Central memory CD4-positive, alpha-beta T cell (primary cell): ENCODE measurements at places on chromosomes 11 and 22.

DNA sequence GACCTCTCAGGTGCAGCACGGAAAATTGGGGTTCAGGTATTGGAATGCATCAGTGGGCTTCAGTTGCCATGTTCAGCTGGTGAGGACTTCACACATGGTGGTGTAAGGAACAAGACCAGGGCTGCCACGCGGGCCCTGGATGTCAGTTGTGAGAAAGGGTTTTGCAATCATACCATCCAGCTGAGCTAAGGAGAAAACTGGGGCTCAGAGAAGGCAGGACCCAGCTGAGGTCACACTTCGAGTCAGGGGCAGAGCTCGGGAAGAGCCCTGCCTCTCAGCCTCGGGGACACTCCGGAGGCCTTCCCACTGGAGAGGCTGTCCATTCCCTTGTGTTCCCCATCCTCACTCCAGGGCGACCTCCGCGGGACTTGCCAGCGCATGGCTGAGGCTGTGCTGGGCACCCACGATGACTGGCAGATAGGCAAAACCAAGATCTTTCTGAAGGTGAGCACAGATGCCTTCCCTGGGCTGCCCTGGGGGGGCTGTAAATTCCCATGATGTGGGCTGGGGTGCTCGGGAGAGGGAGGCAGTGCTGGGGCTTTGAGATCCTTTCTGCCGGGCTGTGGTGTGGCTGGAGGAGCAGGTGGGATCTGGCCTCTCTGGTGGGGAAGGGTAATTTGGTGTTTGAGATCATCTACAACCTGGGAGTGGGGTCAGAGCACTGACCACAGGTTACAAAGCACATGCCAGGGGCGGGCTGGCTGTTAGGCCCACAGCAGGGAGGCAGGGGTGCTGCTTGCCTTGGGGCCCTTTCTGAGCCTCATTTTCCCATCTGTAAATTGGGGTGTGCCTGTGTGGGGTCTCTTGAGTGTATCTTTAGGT, 47.2 kb downstream of the MYO7A start:
- DNase-seq: no peak

DNA sequence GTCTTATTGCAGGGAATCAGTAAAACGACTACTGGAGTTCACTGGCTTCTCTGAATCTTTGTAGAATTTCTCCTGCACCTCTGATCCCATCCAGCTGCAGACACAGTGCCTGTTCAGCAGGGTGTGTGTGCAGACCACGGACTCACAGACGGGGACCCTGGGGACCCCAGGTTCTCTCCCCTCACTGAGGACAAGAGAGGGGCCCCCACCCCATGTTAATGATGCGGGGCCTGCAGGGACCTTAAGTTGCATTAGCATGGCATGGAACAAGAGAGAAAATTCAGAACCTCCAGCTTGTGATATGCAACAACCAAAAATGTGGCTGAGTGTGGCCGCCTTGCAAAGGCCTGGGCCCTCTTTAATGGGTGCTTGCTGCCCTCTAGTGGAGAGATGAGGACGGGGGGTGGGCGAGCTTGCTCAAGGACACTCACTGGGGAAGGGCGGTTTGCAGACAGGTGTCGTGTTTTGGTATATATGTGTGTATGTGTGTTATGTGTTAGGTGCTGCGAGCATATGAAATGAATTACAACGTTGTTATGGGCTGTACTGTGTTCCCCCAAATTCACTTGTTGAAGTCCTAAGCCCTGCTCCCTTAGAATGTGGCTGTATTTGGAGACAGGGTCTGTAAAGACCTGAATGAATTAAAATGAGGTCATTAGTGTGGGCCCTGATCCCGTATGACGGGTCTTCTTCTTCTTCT, 84.4 kb upstream of the SEPTIN5 start:
- peak; percentile 77 for DNase-seq

DNA sequence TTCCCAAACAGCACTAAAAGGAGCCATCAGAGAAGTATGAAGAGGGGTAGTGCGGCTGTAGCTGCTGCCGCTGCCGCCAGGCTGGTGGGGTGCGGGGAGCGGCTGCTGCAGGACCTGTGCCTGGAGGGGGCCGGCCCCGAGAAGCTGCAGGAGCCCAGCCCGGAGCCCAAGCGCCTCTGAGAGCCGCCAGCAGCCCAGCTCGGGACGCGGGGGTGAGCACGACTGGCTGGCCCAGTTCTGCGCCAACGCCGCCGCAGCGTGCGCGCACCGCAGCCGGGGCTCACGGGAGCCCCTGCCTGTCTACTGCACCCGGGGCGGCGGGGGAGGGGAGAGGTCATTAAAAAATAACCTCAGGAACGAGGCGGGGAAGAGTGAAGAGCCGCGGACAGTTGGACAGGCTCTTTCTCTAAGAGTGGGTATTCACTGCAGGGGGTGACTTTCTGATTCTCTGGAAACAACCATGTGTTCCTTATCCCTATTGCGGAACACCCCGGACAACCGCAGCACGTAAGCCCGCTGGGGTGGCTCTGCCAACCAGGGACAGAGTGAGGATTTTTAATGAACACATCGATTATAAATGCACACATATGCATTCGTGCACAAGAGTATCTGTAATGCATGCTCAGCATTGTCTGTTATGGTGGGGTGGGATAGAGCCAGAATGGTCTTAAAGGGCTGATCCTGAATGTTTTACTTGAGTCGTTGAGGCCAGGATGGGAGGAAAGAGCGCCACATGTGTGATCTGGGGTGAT, 453 bp downstream of the GAS2 start:
- DNase-seq: no peak

DNA sequence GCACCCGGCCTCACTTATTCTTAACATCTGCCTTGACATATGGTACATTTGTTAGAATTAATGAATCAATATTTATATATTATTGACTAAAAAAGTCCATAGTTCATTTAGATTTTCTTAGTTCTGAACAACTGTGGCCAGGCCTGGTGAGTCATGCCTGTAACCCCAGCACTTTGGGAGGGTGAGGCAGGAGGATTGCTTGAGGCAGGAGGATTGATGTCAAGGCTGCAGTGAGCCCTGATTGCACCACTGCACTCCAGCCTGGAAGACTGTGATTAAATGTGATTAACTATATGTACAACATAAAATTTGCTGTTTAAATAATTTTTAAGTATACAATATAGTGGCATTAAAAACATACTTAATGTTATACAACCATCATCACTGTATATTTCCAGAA, 5.6 kb downstream of the UVRAG start:
- DNase-seq: no peak

GRCh38 chr11:27710536-27710935, 10.3 kb upstream of the BDNF start:
- DNase-seq: no peak

GRCh38 chr11:118042796-118043195, 34.1 kb upstream of the TMPRSS4 start:
- no peak for DNase-seq

DNA sequence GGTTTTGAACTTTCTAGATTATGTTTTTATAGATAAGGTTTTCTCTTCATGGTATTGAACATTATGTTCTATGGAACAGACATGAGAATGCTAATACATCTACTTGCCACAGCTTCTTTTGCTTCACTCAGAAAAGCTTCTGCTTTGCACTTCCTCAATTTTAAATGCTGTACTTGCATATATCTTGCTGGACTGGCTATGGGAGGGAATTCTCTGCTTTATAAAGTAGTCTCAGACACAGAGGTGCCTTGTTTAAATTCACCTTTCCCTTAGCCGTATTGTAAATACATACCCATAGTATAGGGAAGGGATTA, 173.9 kb downstream of the DDX10 start:
- no peak for DNase-seq

DNA sequence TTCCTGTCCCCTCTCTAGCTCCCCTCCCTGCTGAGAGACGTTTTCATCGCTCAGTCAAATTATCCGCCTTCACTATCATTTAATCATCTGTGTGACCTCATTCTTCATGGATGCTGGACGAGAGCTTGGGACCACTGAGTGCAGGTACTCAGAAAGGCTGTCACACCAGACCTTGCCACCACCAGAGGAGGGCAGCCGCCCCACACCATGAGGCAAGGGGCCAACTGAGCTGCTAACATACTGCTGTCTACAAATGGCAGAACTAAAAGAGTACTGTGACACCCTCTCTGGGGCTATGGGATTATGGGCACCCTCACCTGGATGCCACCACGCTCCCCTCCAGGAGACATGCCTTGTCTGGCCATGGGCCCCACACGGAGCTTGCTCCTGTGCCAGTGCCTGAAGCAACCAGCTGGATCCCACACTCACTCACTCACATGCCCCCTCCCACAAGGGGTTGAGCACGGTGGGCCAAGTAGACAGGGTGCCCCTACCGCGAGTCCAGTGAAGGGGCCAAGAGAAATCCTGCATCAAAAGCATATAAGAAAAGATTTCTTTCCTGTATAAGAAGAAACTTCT, 670.0 kb upstream of the CCDC90B start:
- DNase-seq: no peak

- no peak for DNase-seq
Observed at GRCh38 chr11:20337526-20338154, 25.9 kb upstream of the HTATIP2 start.

DNA sequence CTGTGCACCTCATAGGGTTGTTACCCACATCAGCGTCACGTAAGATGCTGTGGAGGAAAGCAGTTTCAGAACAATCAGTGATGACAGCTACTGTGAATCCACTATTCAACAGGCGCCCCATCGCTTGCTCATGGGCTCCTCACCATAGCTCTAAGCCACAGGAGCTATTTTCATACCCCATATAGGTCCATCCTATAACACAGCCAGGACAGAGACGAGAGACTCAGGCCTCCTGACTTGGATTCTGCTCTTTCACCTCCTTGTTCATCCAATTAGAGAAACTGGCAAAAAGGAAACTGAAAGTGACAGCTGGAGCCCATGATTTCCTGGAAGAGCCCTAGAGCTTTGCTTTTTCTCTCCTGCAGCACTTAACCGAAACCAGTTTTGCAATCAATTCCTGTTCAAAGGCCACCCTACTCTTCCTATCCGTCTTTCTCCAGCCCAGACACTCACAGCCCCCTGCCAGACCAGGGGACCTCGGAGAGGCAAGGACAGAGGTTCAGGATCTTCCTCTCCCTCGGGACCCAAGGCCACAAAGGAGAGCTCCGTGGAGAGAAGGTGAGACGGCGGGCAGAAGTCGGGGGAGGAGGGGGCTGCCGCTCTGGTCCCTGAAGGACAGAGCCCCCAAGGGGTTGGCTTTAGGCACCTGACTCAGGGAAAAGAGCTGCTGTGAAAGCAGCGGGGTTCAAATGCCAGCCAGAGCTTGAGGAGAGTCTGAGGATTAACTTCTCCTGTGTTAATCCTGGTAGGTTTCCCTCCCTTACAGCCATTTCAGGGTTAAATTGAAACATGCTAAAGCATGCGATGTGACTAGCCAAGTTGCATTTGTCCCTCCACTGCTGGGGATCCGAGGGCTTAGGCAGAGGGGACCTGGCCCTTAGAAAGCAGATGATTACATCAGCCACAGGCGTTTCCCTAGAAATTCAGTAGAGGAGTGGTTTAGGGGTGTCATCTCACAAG, at the start of gene APOL6:
Gene APOL6, plus strand, starts transcription at position 381 of the 960 bp plus-strand sequence. CDS start 7,980 bp downstream, outside the sequence.
- DNase-seq: peak; percentile 78

DNA sequence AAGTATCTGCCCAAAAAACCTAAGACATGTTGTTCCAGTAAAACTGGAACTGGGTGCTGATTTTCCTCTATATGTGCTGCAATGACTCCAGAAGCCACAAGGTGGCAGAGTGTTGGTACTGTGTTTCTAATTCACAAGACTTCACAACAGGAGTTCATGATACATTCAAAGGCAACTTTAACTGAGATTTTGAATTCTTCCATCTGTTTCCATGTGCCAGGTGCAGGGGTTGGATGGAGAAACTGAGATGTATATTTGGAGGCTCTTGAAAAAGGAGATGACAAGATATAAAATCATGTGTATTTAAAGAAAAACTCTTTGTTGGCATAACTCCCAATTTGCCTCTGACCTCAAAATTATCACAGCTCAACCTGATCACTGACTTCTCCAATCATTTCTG, 1098.6 kb upstream of the CCDC90B start:
- no peak for DNase-seq

DNA sequence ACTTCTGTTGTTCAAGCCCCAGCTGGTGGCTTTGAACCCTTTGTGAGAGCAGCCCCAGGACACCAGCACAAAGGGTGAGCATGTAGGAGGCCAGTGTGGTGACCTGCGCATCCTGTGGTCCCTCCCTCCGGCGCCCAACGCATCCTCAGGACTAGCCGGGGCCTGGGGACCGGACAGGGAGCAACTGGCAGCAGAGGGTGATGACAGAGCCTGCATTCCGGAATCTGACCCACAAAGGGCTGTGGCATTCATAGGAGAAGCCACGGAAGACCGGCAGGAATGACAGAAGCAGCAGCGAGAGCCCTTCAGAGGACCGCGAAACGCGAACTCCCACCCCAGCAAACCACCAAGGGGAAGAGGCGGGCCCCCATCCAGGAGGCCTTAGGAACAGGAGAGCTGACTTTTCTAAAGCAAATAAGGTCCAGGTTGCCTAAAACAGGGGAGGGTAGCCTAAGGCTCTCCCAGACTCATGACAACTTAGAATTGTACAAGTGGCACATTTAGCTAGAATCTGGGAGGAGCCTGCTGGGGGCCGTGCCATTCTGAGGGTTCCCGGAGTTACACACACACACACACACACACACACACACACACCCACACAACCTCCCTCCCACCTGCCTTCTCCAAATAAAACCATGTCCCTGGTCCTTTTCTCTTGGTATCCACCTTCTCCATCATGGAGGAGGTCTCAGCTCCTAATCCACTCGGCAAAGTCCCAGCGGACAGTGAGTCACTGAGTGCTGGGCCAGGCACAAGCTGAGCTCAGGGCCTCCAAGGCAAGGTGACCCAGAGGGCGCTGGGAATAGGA, 232.7 kb downstream of the CTTN start:
- DNase-seq: no peak

DNA sequence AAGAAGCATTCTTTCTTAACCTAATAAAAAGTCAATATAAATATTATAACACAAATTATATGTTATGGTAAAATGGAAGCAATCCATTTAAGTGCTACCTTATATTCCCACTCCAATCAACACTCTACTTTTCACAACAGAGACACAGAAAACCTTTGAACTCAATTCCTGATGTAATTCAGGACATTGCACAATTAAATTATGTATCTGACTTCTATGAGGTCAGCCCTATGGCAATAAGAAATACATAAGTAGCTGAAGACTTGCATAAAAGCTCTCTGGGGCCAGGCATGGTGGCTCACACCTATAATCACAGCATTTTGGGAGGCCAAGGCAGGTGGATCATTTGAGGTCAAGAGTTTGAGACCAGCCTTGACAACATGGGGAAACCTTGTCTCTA, 6.8 kb downstream of the OR4D10 start:
- no peak for DNase-seq

GRCh38 chr22:27387561-27387960, 414.0 kb downstream of the MN1 start:
- DNase-seq: no peak

- DNase-seq: no peak
Observed at GRCh38 chr11:86999388-86999787, 38.3 kb upstream of the TMEM135 start.

GRCh38 chr11:127843483-127844396, 743.6 kb downstream of the ETS1 start:
- DNase-seq: peak; percentile 3

- DNase-seq: no peak
Observed at GRCh38 chr22:36362932-36363331, 24.8 kb downstream of the MYH9 start.
